Stimulated activated CD8-positive, alpha-beta memory T cell treated with anti-CD3 and anti-CD28 coated beads, Interleukin-15, amount 100 ng/mL, for 4 hours (primary cell): ENCODE measurements at places on chromosomes 2 and 18.

DNA sequence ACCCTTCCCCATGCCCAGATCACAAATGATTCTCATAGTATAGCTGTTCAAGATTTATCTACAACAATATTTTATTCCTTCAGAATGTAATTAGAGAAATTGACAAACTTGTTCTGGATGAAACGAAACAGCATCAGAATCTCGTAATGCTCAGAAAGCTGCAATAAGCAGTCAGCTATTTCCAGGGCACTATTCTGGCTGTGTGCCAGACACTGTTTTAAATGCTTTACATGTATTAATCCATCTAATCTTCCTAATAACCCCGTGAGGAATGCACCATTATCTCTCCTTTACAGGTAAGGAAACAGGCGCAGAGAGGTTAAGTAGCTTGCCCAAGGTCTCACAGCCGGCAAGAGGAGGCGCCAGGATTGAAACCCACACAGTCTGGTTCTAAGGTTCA, 10.1 kb upstream of the LYPD6B start:
- DNase-seq = no peak

DNA sequence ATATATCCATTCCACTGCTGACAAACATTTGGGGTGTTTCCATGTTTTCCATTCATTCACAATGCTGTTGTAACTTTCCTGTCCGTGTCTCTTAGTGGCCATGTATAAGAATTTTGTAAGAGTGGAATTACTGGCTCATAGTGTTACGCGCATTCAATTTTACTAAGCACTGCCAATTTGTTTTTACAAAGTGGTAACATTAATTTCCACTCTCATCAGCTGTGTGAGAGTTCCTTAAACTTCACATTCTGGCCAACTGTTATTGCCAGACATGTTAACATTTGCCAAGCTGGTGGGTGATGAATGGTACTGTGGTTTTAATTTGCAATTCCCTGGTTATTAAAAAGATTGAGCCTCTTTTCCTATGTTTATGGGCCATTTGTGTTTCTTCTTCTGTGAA, 134.2 kb downstream of the DTNB start:
- no peak for DNase-seq

DNA sequence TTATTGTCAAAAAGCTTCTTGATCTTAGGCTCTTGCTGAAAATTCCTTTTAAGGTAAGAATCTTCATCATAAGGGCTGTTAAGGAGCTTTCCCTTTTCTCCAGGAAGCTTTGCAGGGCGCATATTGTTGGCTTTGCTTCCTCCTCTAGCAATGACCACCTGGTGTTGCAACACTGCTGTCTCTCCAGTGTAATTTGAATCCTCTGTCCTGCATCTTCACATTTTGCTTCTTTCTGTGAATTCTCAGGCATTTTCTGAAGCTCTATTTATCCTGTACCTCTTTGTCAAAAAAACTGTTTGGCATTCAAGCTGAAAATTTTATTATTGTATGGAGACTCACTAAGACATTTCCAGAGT, 533.1 kb upstream of the CHAC2 start:
- no peak for DNase-seq

GRCh38 chr2:218401890-218402289, 2.2 kb downstream of the CTDSP1 start:
- no peak for DNase-seq

- no peak for DNase-seq
Measured at GRCh38 chr2:182240862-182241371, 185.9 kb downstream of the PDE1A start.

GRCh38 chr2:109201465-109202327, 72.7 kb downstream of the SH3RF3 start:
- no peak for DNase-seq

- no peak for DNase-seq
Measured at GRCh38 chr2:86445436-86445835, 4.3 kb downstream of the KDM3A start.

- DNase-seq = peak; percentile 46
Measured at GRCh38 chr18:76822506-76823160, at the start of gene ZNF236. ZNF236 (plus strand) TSS chr18:76822557; CDS start chr18:76822608, 51 bp downstream.

DNA sequence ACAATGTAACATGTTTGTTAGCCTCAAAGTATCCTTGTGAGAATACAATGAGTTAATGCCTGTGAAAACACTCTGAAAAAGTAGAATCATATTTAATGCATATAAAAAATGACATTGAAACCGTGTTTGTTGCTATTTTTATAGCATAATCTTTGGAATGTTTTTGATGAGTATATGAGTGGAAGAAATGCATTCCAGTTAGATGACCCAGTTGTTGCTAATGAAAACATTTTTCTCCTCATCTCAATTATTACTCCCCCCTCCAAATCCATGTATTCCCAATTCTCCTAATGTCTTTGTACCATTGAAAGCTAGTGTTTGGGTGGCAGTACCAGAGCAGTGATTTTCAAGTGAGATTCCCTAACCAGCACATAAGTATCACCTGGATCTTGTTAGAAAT, 67.1 kb upstream of the DSEL start:
- no peak for DNase-seq

DNA sequence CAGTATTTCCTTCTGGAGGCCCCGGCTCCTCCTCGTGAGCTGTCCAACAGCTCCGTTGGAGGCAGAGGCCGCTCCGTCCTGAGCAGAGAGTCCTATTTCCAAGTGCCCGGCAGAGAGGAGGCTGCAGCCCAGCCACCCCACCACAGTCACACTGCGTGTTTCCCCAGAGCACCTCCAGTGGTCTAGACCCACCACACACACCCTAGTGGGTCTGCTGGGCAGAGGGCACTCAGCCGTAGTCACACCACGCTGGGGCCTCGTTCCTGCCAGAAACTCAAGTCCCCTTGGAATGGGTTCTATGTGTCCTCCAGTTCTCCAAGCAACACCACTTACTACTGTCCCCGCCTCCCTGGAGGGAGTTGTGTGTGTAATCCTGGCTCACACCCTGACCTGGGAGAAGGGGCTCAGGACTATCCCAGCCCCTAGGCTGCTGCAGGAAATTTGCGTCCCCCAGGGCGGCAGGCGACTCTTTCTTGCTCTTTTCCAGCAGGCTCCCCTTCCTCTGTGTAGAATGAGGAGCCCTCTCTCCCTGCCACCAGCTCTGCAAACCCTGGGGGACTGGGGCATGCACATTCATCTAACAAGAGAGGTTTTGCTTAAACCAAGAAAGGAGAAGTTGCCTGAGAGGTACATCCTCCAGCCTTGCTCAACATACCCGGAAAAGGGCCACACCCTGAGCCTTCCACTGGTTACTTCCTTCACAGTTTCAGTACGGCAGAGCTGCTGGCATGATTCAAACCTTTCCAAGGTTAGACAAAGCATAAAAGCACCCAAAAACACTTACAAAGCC, 114.1 kb downstream of the NDUFA10 start:
- DNase-seq = no peak

- DNase-seq = no peak
Measured at GRCh38 chr2:218230882-218231281, 13.9 kb downstream of the ARPC2 start.

DNA sequence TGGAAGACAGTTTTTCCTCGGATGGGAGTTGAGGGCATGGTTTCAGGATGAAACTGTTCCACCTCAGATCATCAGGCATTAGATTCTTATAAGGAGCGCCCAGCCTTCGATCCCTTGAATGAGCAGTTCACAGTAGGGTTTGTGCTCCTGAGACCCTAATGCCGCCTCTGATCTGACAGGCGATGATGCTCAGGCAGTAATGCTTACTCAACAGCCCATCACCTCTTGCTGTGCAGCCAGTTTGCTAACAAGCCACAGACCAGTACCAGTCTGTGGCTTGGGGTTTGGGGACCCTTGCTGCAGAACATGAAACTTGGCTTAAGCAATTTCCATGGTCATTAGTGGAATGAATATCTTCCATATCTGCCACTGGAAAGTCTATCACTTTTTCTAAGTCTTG, 56.4 kb downstream of the GORASP2 start:
- no peak for DNase-seq

- DNase-seq = no peak
Measured at GRCh38 chr2:223536546-223536945, 65.6 kb downstream of the SCG2 start.

DNA sequence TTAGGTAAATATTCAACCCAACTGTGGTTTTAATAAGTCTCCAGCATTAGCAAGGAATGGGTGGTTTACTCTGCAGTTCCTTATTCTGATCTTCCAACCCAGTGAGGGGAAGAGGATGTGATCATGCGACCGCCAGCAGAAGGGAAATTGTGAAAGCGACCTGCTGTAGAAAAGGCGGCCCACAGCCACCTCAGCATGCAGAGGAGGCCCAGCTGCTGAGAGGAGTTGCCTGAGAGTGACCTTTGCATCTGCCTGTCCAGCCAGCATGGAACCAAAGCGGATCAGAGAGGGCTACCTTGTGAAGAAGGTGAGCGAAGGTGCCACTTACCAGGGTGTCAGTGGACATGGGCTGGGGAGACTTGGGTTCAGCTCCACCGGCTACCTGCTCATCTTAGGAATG, at the start of gene PLEK:
PLEK (plus strand) TSS at position 196 of the 400 bp plus-strand sequence; CDS start at position 266, 70 bp downstream.
- no peak for DNase-seq

DNA sequence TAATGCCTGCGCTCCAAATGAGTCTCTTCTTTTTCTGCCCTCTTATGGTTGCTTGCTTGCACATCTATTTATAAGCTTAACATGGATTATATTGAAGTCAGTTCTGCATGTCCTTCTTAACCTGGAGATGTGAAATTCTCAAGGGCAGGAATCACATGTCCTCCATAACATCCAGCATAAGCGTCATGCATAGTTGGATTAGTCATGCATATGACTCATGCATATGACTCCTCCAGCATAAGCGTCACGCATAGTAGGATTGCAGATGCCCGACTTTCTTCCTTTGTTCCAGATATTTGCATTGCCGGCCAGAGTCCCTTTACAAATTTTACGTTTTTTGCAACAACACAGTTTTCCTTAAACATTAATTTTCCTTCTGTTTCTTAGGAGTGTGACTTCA, 308.6 kb downstream of the TGIF1 start:
- no peak for DNase-seq

GRCh38 chr2:221420245-221420644, 151.9 kb downstream of the EPHA4 start:
- no peak for DNase-seq

GRCh38 chr18:48736321-48737260, 197.8 kb downstream of the CTIF start:
- no peak for DNase-seq

GRCh38 chr2:222025881-222026271, 272.9 kb downstream of the PAX3 start:
- no peak for DNase-seq

DNA sequence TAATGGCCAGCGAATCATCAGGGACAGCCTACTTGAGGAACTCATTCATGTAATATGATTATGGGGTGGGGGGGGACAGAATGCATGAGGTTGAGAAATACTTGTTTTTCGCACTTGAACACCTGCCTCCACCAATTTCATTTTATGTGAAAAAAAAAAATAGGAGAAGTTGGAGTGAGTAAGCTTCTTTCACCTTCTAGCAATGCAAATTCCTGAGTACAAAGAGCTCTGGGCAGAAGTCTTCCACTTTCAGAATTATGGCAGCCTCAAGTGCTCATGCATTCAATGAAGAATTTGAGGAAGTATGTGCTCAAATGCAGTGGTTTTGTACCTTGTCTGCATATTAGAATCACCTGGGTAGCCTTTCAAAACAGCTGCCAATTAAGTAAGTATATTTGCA, 40.1 kb upstream of the GPD2 start:
- DNase-seq = no peak

GRCh38 chr18:32877371-32877770, 104.5 kb upstream of the KLHL14 start:
- DNase-seq = no peak

DNA sequence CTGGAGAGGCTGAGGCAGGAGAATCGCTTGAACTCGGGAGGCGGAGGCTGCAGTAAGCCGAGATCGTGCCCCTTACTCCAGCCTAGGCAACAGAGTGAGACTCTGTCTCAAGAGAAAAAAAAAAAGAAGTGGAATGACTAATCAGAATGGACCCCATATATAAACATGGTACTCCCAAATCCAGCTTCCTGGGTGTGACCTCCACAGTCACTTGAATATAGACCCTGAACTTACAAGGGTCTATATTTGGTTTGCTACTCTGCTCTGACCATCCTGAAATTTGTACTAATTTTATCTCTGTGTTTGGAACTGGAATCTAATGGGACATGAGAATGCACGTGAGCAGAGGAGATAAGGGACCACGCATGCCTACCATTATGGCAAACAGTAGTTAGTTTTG, 275.0 kb downstream of the TNS1 start:
- no peak for DNase-seq

DNA sequence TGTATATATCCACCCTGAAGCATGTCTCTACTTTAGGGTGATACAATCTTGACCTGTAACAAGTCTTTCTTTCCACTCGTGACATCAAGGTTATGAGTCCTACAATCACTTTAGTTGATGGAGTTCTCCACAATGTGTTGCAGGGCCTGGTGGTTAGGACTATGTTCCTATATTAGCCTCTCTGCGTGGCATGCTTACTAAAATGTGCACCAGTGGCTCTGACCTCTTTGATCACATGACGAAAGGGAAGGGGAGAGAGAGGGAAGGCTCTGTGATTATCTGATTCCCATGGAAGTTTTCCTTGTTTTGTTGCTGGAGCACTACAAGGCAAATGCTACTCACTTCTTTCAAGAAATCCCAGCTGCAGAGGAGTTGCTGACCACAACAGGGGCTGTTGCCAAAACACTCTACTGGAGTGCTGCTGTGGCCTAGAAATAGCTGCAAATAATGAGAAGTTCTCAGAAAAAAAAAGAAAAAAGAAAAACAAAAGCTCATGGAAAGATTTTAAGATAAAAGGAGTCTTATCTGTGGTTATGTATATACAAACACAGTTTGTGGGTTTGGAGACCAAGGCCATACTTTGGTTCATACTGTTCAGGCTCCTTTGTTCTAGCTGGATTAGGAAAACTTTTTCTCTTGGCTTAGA, 272.8 kb upstream of the MMADHC start:
- DNase-seq = no peak

DNA sequence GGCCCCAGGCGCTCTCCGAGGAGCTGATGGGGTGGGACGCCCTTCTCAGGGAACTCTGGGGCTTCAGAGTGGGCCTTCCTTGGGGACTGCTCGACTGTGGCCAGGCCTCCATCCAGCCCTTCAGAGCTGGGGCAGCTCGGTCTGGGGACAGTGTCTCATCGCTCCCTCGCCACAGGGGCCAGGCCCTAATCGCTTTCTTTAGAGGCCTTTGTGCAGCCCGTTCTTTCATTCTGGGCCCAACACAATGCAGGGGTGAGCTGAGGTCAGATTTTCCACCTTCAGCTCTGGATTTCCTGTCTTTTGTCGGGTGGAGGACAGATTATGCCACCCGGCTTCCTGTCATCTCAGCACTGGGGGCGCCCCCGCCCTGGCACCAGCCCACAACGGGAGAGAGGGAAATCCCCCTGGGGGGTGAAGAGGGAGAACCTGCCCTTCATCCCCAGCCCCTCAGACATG, 25.2 kb downstream of the MYCN start:
- DNase-seq = peak; percentile 21

GRCh38 chr2:181483211-181483610, 26.0 kb downstream of the ITGA4 start:
- DNase-seq = no peak

- DNase-seq = no peak
Measured at GRCh38 chr18:3579701-3580100, 129.7 kb downstream of the TGIF1 start.

GRCh38 chr2:16442971-16443370, 222.7 kb downstream of the CYRIA start:
- DNase-seq = no peak
